ENCODE measurements at places on chromosomes 2 and 18. TPM values are rescaled to one million over a fixed set of nuclear protein-coding genes. Genes with fewer than 3 reads are reported as not detected.

DNA sequence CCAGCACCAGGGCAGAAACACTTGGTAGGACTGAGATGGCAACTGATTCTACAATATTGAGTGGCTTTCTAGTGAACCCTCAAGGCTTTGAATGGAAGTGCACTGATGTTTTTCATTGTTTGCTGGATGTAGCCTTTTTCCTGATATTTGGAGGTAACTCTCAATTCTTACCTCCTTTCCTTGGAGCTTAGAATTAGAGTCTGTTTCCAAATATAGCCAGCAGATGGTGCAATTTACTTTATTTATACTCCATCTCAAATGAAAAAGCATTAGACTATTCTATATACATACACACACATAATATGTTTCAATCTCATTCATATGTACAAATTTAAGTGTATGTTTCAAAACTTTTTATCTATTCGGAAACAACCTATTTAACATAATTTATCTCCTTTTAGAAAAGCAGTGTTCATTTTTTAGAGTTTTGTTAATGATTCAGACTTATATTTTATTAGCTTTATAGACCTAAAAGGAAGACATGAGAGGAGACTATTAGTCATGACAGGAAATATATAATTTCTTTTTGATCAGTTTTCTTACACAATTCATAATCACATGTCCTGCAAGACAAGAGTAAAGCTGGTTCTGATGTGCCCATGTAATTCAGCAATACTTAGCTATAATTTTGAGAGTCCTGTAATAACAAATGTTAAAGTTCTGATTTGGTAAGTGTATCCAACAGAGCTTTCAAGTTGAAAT lies 124.8 kb downstream of the NUP35 start:
- no peak for DNase-seq

- DNase-seq = no peak
These were observed 33.4 kb downstream of the ARHGEF4 start for GRCh38 chr2:130870161-130870485.

NYAP2 gene
- total RNA-seq = under 0.01 TPM

DNA sequence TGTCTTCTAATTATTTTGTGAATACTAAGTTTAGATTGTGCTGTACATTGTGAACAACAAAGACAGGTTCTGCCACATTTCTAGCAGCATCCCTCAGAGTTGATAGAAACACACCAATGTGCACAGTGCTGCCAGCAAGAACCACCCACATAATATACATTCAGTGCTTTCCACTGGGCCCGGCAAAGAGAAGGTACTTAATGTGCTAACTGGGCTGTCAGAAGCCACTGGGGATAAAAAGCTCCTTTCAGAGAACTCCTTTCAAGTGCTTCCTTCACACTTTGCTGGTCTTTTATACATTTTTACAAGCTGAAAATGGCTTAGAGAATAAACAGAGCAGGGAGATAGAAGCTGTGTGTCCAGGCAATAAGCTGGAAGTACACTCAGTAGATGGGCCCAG lies 58.0 kb upstream of the CAPN13 start:
- no peak for DNase-seq

DNA sequence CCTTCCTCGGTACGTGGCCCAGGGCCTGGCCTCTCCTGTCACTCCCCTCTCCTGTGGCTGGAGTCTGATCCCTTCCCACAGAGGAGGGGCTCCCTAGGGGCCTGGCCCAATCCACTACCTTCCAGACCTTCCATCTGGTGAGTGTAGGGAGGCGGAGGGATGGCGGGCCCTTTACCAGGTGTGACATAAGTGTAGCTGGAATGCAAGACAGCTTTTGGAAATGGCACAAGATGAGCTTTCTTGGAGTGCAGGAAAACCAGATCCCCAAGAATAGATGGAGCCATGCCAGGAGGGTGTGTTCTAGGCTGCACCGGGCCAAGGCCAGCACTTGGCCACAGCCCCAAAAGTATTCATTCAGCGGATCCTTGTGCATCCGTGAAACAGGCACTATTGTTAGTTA lies 30.1 kb downstream of the IGFBP5 start:
- no peak for DNase-seq
